LHCN-M2 (cell line): ENCODE measurements at places on chromosomes 12 and 14. TPM values are rescaled to one million over a fixed set of nuclear protein-coding genes. Genes with fewer than 3 reads are reported as not detected.

- no peak for DNase-seq
Measured at GRCh38 chr14:102863381-102863780, 59.1 kb upstream of the AMN start.

GRCh38 chr14:47541662-47542061, 133.7 kb downstream of the MDGA2 start:
- DNase-seq, result no peak

GRCh38 chr12:121793440-121793837, at the start of gene RHOF:
Gene RHOF (minus strand): TSS chr12:121793688. CDS start chr12:121793633, 55 bp downstream.
- DNase-seq, result no peak

GRCh38 chr12:69284131-69284530, 44.8 kb downstream of the CPSF6 start:
- peak; percentile 84 for DNase-seq

- DNase-seq, result peak; percentile 78
Measured at GRCh38 chr12:26125400-26126339, 833 bp upstream of the BHLHE41 start.

DNA sequence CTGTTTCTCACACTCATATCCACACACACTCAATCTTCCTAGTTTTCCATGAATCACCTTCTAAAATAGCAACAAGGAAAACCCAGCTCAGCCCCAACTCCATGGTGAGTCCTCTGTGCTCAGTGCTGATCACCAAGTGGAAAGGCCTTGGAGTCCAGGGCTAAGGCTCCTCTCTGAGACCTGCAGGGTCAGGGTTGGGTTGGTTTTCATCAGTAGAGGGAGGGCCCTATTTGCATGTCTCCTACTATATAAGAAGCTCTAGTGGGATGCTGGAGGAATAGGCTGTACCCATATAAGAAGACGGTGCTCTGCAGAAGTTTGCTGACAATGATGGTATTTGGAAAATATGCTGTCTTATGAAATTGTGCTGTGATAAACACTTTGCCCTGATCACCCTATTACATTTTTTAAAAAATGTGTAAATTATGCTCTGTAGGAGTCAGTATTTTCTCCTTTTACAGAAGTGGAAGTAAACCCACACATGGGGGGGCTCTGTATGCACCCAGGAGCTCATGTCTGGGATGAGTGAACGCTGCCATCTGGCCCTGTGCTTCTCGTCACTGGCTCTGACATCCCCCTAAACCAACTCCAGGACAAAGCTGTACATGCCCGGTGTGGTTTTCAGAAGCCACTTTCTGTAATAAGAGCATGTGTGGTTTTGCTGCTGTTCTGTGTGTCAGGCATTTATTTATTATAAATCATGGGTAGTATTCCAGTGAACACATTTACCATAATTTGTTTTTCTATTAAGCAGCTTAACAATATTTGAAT, 536.3 kb downstream of the TMEM121 start:
- no peak for DNase-seq

- DNase-seq, result peak; percentile 88
Measured at GRCh38 chr12:68119724-68120211, 39.8 kb downstream of the IFNG start.

Gene CELA1
- total RNA-seq, result not detected in 2 replicates
